ENCODE measurements at places on chromosomes 2 and 18.

- DNase-seq, result no peak
Observed at GRCh38 chr18:21739604-21740537, 721 bp upstream of the MIB1 start.

DNA sequence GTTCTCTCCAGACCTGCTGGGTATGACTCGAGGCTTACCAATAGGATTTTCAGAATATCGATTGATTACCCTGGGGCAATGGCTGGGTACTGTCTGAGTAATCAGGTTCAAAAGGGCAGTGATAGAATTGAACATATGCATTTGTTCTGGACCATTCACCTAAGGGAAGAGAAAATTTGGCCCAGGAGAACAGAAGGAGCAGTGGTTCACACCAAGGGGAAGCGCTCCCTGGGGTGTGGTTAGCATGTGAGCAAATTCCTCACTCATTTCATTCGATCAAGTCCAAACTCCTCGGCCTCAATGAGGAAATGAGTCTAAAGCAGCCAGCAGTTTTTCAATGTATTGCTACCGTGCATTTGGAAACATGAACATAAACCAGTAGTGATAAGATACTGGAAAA, 55.6 kb downstream of the CYP26B1 start:
- no peak for DNase-seq

- no peak for DNase-seq
Observed at GRCh38 chr2:72148837-72149555, 1.3 kb upstream of the CYP26B1 start.

GRCh38 chr2:65856928-65857327, 424.5 kb upstream of the SPRED2 start:
- DNase-seq, result no peak

DNA sequence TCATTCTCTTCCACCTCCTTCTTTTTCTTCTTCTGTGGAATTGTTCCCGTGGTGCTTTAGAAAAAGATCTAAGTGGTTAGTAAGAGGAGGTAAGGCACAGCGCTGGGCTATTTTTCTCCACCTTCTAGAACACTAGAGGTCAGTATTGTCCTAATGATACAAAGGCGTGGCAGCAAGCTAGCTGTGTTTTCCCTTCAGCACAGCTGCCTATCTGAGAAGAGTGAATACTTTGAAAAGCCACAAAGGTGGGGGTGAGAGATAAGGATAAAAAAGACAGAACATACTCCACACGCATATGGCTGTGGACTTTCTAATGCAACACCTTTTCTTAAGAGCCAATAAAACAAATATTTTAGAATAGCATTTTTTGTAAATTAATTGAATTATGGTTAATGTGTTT, 2.1 kb downstream of the CNTNAP5 start:
- DNase-seq, result peak; percentile 22

GRCh38 chr2:14867853-14868252, 235.3 kb downstream of the LRATD1 start:
- no peak for DNase-seq

- no peak for DNase-seq
Observed at GRCh38 chr18:4528405-4528804, 73.3 kb upstream of the DLGAP1 start.

DNA sequence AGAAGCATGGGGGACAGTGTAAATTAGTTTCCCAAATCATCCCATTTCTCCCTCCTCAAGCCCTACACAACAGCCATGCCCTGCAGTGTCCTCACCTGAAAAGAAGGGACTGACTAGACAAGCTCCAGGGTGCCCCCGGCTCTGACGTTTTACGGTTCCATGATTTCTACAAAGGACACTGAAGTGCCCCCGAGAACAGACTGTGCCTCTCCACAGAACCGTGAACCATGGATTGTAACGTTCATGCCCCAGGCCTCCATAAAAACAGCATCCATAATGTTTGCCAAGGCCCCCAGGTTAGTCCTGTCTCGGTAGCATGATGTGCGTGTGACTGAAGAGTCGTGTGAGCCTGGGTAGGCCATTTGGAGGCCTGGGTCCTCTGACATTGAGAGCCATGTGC, 7.0 kb upstream of the ACOXL start:
- DNase-seq, result no peak

DNA sequence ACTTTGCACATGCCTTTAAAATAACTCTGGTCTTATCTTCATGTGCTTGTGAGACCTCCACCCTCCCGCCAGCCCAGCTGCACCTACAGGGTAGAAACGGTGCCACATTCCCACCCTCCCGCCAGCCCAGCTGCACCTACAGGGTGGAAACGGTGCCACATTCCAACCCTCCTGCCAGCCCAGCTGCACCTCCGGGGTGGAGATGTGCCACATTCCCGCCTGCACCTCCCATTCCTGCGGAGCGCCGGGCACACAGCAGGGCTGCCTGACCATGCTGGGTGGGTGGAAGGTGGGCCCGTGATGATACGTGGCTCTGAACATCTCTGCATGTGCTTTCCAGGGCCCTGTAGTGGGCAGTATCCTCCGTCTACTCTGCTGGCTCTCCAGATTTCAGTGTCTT, 243.7 kb upstream of the PXDN start:
- no peak for DNase-seq

- no peak for DNase-seq
Observed at GRCh38 chr2:10501980-10502802, 54.1 kb upstream of the ODC1 start.

- DNase-seq, result no peak
Observed at GRCh38 chr18:11027862-11028261, 121.5 kb downstream of the PIEZO2 start.

DNA sequence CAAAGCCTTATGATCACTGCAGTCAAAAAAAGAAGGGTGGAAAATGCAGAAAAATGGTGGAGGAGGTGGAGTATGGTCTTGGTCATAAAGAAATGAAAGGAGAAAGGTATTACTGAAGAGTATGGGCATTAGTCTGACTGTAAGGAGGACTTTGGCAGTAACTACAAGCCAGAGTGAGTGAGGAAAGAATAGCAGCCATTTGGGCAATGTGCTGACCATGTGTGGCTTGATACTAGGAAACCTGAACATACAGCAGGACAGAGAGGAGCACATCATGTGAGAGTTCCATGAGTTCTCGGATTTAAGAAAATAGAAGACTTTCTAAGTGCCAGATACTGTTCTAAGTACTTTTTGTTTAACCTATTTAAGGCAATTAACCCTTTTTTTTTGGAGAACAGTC, 8.5 kb downstream of the DTNA start:
- DNase-seq, result peak; percentile 26

DNA sequence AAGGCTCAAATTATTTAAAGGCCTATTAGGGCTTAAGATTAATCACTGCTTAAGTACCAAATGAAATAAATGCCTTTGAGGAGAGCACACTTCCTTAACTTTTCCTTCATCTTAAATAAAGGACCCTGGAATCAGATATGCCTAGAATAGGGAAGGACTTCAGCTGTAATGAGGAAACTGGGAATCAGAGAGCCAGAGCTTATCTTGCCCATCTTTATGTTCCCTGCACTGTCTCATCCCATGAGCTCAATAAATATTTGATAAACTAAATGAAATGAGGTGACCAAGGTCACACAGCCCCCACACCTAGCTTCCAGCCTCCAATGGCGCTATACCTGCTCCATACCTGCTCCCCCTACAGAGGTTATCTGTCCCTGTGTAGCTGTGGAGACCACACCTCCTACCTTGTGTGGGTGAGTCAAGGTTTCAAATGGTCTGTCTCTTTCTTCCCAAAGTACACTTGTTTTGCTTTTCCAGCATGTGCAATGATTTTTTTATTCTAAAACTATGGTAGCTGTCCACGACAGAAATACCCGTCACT, 23.4 kb upstream of the NEDD4L start:
- no peak for DNase-seq

- DNase-seq, result peak; percentile 38
Observed at GRCh38 chr2:18750672-18751554, 161.5 kb upstream of the NT5C1B start.

- no peak for DNase-seq
Observed at GRCh38 chr2:110957293-110957692, 163.4 kb upstream of the BCL2L11 start.

GRCh38 chr2:96913398-96914202, 43.7 kb upstream of the SEMA4C start:
- DNase-seq, result no peak

DNA sequence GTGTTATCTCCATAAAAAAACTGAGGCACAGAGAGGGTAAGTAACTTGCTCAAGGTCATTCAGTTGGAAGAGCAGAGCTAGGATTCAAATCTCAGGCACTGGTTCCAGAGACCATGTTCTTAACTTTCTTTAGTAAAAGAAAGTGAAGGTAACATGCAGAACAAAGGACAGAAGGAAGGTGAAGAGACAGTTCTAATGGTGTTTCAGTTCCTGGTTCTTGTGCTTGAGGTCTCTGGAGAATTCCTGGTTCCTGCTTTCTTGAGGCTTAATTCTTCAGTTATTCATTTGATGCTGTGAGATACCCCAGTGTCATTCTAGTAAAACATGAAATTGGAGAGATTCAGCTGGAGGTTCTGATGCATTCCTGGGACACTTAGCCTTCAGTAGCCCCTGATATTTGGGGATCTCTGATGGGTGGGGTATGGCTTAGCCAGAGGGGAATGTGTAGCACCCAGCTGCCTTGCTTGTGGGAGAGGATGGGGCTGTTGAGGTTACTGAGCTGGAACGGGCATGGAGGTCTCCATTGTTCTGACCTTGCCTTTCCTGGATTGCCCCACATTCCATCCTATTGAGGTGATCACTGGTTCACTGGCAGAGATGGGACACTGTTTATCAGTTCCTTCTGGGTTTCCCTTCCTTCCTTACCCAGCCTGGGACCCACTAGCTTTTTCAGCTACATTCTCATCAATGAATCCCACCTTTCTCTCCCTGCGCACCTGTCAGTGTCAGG, 46.8 kb downstream of the SEMA4F start:
- no peak for DNase-seq

- DNase-seq, result no peak
Observed at GRCh38 chr2:100972452-100972851, 29.6 kb upstream of the RPL31 start.
